ENCODE measurements at places on chromosomes 12 and 14.
A peak's percentile ranks its signal among the peaks of the same experiment; 100 is the strongest.

- no peak for DNase-seq
Observed at GRCh38 chr12:81079280-81080076, 1.6 kb downstream of the ACSS3 start.

DNA sequence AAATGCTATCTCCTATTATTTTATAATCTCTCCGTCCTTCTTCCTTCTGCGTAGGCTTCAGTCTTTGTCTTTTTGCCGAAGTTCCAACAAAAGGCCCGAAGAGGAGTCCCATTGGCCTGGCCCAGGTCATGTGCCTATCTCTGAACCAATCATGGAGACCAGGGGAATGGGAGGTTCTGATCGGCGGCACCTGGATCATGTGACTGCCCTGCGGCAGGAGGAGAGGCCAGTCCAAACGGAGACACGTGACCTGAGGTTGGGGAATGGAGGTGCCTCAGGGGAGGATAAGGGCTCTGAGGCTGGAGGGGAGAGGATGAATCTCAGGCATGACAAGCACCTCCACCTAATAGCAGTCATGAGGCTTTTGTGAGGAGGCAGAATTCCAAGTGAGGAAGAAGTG is 86.0 kb downstream of the AACS start:
- no peak for DNase-seq

- no peak for DNase-seq
Observed at GRCh38 chr12:122849352-122850047, 14.2 kb downstream of the HIP1R start.

- DNase-seq, result no peak
Observed at GRCh38 chr12:110108309-110109036, 15.7 kb upstream of the IFT81 start.

DNA sequence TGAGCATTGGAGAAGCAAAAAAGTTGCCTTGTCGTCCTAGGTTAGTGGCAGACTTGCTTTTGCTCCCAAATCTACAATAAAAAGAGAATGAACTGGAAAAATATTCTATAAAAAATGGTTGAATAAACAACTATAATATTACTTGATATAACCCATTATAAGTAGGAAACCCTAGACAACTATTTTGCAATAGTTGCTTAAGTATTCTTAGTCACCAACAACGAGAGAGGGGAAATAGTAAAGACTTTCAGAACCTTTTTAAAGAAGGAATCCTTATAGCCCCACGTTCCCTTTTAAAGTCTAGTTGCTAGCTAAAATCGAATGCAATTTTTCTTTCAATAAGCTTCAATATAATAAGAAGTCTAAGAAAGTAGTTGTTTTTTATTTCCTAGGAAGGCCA is 17.5 kb downstream of the AQP6 start:
- no peak for DNase-seq

DNA sequence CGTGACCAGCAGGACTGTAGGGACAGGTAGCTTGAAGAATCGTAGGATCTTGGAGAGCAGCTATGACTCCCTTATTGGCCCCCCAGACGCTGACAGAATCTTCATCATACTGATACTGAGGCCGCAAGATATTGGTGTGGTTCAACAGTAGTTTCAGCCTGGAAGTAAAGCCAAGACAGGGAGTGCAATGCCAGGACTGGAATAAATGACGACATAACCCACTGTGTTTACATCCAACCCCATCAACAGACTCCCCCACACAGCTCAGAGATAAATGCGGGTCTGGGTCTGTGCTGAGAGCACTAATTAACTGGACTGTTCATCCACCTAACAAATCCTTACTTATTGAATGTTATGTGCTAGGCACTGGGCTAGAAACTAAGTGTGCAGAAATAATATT is 16.6 kb downstream of the NOXRED1 start:
- DNase-seq, result no peak

DNA sequence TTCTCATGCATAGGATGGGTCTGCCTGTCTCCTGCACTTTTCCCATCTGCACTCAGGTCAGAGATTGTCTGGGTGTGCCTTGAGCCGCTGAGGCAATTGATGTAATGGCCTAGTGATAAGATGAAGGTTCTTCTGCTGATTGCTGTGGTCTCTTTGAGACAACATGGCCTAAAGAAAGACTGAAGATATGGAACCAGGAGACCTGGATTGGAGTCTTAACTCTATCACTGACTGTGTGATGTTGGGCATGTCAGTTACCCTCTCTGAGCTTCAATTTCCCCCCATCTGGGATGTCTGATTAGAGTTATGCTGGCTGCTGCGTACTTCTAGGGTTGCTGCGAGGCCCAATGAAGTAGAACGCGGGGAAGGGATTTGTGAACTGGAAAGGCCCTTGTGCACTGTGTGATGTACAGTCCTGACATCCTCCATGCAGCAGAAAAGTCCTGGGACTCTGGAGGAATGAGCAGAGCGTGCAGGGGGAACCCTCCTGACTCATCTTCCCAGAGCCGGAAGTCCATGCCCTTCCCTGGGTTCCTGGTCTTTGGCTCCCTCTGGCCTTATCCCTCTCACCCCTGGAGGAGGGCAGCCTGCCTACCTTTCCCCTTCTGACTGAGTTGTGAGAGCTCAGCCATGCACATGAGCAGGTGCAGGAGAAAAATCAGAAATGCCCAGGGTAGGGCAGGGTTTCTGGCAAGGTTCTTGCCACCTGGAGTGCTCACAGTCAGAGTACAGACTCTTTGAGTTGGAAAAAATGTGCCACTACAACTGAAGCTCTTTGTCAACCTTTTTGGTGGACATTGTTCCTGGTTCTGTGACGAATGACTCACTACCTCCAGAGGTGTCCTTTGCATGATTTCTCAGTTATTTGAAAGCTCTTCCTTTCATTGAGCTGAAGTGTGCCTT is 21.1 kb downstream of the PLEKHD1 start:
- no peak for DNase-seq

DNA sequence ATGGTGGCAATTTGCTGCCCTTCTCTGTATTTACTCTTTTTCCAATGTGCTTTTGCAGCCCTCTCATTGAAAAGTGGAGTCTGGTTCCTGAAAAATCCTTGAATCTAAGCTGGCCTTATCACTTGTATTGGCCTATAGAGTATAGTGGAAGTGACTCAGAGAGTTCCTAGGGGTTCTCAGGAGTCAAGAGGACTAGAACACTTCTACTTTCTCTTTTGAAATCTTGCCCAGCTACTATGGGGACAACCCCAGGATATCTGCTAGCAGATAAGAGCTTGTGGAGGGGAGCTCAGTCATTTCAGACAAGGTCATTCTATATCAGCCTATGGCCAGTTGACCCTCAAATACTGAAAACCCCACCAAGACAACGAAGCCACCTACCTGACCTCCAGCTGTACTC is 26.7 kb upstream of the WSCD2 start:
- no peak for DNase-seq

- no peak for DNase-seq
Observed at GRCh38 chr12:68269779-68270178, 16.4 kb upstream of the IL22 start.

GRCh38 chr14:26088275-26088674 is 509.6 kb downstream of the NOVA1 start:
- DNase-seq, result no peak

- no peak for DNase-seq
Observed at GRCh38 chr12:18908191-18908590, 170.3 kb downstream of the CAPZA3 start.

GRCh38 chr14:61620130-61620946 is 75.0 kb upstream of the HIF1A start:
- DNase-seq, result no peak

DNA sequence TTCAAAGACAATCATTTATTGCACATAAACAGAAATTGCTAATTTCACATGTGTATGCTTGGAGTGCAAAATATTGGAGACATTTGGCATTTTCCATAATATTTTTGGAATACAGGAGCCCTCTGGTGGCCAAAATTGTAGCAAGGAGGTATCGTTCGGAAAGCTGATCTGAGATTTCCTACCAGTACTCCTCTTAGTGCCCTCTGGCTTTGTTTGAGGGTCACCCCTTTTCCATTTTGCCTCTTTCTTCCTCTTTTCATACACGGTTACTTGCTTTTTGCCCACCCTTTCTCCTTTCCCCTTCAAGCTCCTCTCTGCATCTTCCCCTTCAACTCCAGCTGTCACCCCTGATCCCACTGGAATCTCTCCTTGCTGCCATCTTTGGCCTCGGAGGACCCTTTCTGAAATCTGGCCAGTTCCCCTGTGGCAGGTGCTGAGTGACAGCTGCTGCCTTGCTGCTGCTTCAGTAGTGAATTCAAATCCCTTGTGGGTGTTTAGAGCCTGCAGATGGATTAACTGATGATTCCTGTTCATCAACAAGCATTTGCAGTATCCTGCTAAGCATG is 164.6 kb upstream of the PARP11 start:
- DNase-seq, result no peak

GRCh38 chr14:35140718-35141581 is 18.6 kb downstream of the PRORP start:
- DNase-seq, result peak; percentile 29

DNA sequence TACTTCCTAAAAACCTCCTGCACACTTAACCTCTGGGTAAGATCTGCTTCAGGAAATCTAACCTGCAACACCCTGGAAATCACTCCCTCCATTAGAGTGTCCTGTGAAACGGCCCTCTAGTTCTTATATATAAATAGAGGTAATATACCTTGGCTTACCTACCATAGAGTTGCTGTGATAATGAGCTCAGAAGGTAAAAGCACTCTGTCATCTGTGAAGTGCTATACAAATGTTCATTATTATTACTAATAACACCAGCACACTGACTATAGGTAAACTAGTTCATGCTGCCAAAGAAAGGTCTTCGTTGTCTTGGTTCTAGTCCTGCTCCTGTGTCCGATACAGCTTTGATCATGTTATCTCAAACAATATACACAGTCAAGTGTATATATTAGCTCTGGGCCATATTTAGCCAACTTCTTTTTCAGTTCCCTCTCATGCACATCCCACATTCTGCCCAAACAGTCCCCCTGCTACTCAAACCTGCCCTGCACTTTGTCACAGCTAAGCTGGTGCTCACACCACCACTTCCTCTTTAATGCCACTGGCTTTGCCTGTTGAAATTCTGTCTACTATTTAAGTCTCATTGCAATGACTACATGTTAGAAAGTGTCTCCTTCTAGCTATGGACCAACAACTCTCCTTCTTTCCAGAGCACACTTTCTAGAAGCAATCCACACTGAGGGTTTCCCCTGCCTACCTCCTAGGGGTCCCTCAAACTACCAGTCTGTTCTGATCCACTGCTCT is 5.1 kb downstream of the E2F7 start:
- DNase-seq, result peak; percentile 69

DNA sequence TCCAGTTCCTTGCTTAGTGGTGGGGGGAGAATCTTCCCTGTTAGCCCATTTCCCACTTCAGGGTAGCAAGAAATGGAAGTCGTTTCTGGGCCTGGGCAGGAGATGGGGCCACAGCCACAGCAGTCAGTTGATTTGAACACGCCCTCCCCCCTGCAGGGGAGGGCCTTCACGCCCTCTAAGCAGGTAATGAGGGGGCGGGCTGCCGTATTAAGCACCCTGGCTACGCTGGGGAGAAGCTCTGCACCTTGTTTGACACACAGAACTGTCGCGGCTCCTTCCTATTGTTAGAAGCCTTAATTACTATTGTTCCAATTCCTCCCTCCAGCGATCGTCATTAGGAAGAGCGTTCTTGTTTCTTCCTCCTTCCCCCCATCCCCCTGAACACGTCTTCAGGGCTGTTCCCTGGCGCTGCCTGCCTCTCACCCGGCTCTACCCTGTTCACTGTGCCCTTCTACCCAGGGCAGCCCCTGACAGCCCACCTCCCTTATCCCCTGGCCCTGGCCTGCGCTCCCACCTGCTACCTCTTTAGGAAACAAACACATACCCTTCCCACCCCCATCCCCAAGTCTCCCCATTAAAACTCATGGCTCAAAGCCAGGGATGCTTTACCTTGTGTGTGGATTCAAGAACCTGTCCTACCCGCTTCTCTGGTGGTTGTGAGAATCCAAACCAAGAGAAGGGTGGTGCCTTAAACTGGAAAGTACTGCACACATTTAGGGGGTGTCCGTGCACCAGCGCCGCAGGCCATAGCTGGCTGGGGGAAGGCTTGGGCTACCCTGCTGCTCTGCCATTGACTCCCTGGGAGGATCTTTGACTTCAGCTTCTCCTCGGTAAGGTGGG is 137.6 kb downstream of the TSPAN9 start:
- no peak for DNase-seq

GRCh38 chr12:53068811-53069585 is 10.2 kb downstream of the SPRYD3 start:
- DNase-seq, result no peak

GRCh38 chr14:103207388-103208072 is 84.3 kb downstream of the TNFAIP2 start:
- DNase-seq, result no peak

- no peak for DNase-seq
Observed at GRCh38 chr14:66445936-66446335, 40.2 kb upstream of the CCDC196 start.

- DNase-seq, result no peak
Observed at GRCh38 chr12:127101076-127101475, 1165.9 kb upstream of the TMEM132C start.

DNA sequence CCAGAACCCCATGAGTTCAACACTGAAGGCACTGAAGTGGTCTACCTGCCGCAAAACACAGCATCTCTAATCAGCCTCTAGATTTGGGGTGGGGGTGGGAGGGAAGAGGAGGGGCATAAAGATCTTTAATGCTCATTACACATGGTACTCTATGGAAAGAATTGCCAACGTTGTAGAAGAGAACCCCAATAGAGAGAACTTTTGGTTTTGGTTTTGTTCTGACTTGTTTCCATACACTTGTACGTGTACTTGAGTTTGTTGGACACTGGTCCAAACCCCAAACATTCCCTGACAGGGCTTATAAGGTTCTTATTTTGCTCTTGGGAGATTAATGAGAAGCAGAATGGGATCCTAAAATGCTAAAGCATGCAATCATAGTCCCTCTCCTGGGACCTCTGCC is 31.0 kb downstream of the GNPTAB start:
- DNase-seq, result no peak

DNA sequence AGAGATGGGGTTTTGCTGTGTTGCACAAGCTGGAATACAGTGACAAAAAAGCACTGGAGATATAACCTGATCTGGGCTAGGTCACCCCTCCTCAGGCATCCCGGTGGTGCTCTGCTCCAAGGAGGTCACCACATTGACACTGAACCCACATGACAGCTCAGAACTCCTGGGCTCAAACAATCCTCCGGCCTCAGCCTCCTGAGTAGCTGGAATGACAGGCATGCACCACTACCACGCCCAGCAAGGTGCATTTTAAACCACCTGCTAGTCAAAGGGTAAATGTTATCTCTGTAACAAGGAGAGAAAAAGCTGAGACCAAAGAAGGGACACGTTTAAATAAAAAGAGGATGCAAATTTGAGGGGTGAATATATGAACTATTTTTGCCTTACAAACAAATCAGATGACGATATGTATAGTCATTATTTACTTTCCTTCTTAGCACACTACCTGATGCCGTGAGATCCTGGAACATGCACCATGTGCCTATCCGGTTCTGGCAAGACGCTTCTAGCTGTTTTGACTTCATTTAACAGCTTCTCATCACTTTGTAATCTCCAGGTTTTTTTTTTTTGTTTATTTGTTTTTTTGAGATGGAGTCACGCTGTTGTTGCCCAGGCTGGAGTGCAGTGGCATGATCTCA is 135.1 kb downstream of the PPM1H start:
- DNase-seq, result no peak

- DNase-seq, result no peak
Observed at GRCh38 chr14:29380826-29381225, 546.8 kb downstream of the PRKD1 start.

- DNase-seq, result no peak
Observed at GRCh38 chr12:46124132-46124847, 133.9 kb upstream of the SCAF11 start.

GRCh38 chr12:87376722-87377121 is 652.5 kb downstream of the C12orf50 start:
- no peak for DNase-seq
